ENCODE measurements at places on chromosomes 16 and 17. TPM values are rescaled to one million over a fixed set of nuclear protein-coding genes. Genes with fewer than 3 reads are reported as not detected.
A peak's percentile ranks its signal among the peaks of the same experiment; 100 is the strongest.

HASPIN gene
- 0.20 TPM for total RNA-seq

DNA sequence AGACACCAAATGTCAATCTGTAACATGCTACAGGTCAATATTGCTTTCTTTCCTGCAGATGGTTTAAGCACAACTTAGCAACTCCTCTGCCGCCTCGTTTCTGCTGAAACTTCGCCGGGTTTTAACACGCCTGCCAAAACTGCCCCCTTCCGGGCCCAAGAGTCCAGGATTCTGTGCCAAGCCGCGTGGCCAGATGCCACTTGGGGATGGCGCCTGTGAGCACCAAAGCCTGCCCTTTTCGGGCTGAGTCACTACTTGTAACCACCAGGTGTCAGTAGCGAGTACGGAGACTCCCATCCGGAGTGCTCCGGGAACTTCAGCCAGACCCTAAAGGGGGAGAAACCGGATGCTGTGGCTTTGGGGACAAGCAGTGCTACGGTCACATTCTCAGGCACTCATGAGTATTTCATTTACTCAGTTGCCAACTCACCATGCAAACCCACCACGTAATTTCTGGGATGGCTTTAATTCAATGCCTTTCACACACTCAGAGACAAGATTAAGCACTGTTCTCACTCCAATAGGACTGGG is 7.8 kb downstream of the PMP22 start:
- DNase-seq: peak; percentile 63

DNA sequence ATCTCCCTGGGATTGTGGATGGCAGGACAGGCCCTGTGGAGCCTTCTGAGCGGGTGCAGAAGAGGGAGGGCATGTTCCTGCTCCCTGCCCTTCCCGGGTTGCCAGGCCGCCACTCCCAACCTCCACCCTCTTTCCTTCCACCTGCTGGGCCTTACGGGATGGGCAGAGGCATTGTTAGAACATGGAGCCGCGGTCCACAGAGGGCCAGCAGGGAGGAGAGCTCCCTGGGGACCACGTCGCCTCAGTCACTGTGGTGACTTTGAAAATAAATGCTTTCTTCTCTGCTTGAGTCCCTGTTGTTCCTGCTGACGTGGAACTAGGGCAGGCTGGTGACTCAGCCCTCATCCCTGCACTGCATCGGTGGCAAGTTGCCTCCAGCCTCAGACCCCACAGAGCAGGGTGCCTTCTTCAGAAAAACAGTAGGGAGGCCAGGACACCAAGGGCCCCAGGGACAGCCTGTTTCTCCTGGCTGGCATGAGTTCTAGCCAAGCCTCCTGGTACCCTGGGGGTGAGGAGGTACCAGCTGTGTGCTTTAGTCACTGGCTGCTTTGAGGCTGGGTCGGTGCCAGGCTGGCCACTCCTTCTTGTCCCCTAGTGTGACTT is 224.9 kb downstream of the SEC14L1 start:
- peak; percentile 49 for DNase-seq

DNA sequence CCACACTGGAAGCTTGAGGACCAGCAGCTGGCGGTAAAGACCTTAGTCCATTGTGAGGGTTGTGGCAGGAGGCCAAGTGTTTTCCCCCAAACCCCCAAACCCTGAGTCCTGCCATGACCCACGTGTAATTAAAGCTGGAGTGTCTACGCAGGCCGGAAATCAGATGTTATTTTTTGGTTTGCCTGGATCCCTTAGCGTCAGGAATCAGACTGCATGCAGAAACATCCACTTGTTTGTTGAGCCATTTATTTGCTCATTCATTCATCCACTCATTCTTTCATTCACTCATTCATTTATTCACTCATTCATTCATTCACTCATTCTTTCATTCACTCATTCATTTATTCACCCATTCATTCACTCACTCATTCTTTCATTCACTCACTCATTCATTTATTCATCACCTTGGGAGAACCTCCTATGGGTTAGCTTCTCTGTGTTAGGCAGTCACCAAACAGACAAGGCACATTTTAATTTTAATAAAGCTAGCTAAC is 313.1 kb downstream of the MAF start:
- no peak for DNase-seq
